CD4-positive, alpha-beta memory T cell (primary cell): ENCODE measurements at places on chromosomes 13 and 19.

DNA sequence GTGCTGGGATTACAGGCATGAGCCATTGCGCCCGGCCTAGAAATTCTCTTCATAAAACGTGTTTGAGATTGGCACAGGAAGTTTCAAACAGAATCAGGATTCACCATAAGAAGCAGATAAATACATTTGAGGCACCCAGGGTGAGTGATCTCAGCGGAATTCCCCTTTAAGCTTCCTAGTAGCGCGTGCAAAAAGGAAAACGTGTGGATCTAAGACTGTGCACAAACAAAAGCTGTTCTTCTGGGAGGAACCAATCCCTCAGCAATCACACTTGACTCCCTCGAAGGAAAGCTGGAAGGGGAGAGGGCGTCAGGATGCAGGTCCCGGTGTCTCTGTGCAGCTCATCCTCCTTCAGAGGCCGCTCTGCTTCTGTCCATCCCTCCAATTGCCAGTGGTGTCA, 15.5 kb downstream of the MCF2L start:
- DNase-seq = no peak

DNA sequence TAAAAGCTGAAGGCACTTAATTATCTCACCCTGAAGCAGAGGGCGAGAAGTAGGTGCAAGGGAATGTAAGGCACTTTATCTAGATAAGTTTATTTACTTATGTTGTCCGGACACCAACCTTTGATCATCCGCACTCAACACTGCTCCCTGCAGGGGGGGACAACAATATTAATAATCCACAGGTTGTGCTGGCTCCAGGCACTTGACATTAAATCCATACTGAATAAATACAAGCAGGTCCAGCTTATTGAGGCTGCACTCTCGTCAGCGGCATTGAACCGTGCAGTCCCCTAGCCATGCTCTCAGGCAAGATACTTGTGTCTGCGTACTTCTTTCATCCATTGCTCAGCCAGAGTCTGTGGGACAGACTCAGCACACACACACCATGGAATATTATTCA, 374.5 kb upstream of the NBEA start:
- no peak for DNase-seq

- DNase-seq = no peak
Observed at GRCh38 chr19:10214784-10215183, 16.3 kb downstream of the S1PR2 start.

GRCh38 chr19:46429999-46430398, 1.3 kb upstream of the PNMA8C start:
- no peak for DNase-seq

DNA sequence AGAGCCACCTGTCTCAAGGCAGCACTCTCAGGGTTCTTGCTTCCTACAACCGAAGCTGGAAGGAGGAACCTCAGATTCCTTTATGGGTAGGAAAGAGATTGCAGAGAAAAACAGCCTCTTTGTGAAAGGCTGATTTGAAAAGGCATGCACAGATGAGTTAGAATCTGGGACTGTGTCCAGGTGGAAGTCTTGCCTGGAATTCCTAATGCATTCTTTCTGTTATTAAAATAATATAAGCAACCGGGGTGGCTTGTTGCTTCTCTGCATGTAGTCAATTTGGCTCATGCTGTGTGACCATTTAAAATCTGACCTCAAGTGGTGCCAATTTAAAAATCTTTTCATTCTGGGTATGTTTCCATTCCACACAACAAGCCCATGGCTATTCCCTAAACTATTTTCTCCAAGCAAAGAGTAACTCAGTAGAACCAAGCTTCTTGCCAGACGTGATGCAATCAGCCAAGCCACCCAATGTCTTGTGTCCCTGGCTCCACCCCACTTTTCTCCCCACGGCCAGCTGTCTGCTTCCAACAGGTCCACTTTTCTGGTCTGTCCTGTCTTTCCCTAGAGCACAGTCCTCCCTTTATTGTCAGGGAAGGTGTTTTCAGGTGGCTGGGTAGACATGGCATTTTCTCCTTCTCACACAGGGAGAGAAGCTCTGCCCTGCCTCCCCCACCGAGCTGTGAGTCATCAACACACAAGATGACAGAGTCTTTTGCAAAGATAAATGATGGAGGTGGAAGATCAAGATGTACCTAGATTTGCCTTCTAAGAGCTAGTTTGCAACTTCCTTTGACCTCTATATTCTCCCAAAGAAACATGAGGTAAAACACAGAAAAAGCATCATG, 394.3 kb downstream of the FOXO1 start:
- DNase-seq = no peak

GRCh38 chr13:39379118-39379517, 223.9 kb downstream of the LHFPL6 start:
- DNase-seq = no peak

- DNase-seq = no peak
Observed at GRCh38 chr19:42131149-42132029, 857 bp downstream of the POU2F2 start.

- DNase-seq = no peak
Observed at GRCh38 chr13:45863709-45864590, 12.4 kb upstream of the SIAH3 start.

- no peak for DNase-seq
Observed at GRCh38 chr13:73849292-73849691, 284.9 kb downstream of the KLF12 start.

GRCh38 chr19:15337202-15337601, 4.9 kb upstream of the BRD4 start:
- no peak for DNase-seq

DNA sequence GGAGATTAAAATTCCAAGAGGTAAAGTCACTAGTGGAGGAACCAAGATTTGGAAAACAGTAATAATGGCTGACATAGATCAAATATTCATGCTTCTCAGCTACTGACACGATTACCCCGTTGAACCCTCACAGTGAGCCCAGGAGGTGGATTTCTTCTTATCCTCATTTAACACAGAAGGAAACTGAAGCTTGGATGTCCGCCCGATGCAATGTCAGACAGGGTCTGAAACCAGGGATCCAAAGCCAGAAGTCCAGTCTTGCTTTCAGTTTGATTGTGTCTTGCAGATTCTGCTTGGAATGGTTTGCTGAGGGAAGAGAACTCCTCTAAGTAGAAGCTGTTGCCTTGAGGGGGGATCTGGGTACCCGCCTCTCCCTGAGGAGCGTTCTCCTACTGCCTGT, 404.7 kb downstream of the KCNRG start:
- no peak for DNase-seq
